ENCODE measurements at places on chromosomes 1 and 21.

DNA sequence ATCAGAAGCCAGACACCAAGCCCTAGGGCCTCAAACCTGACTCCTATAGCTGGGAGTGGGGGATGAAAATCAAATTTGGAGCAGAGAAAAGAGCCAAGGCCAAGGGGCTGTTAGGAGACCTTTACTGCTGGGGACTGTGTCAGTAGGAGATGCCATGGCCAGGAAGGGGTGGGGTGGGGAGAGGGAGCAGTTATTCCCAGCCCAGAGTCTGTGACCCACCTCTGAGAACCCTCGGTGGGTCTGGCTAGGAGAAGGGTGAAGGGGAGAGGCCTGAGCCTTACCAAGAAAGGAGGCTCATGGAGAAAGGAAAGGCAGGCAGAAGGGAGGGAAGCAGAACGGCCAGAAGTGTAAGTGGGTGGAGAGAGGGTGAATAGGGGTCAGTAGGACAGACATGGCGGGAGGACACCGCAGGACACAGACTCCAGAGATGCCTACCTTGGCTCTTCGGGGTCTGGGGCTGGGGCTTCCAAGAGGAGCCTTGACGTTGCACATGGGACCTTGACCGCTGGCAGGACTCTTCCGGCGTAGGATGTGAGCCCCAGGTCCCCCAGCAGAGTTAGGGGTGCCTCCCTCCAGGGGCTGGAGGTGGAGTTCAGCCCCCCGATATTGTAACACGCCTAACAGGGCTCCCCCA is 1.2 kb downstream of the ADAMTS4 start:
- no peak for DNase-seq

DNA sequence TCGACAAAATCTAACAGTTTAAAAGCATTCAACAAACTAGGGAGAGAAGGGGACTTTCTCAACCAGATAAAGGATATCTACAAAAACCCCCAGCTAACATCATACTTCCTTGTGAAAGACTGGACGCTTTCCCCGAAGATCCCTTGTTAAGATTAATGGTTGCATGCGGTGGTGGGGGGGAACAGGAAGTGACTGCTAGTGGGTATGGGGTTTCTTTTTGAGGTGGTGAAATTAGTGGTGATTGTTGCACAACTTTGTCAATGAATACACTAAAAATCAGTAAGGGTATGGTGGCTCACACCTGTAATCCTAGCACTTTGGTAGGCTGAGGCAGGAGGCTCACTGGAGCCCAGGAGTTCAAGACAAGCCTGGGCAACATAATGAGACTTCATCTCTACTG is 26.9 kb upstream of the EYA3 start:
- DNase-seq = no peak

GRCh38 chr1:110492573-110492972 is 26.4 kb downstream of the KCNA10 start:
- DNase-seq = no peak

DNA sequence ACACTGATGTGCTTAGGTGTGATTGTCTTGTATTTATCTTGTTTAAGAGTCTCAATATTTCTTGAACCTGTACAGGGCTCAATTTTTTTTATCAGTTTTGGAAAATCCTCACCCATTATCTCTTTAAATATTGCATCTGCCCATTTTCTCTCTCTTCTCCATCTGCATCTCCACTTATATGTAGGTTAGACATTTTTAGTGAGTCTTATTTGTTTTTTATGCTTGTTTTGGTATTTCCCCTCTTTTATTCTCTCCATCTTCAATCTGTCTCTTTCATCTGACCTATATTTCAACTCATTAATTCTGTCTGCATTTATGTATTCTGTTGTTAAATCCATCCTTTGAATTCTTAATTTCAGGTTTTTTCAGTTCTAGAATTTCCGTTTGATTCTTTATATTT is 32.9 kb upstream of the SHCBP1L start:
- no peak for DNase-seq

GRCh38 chr1:223338811-223339746 is 24.9 kb downstream of the SUSD4 start:
- DNase-seq = no peak

DNA sequence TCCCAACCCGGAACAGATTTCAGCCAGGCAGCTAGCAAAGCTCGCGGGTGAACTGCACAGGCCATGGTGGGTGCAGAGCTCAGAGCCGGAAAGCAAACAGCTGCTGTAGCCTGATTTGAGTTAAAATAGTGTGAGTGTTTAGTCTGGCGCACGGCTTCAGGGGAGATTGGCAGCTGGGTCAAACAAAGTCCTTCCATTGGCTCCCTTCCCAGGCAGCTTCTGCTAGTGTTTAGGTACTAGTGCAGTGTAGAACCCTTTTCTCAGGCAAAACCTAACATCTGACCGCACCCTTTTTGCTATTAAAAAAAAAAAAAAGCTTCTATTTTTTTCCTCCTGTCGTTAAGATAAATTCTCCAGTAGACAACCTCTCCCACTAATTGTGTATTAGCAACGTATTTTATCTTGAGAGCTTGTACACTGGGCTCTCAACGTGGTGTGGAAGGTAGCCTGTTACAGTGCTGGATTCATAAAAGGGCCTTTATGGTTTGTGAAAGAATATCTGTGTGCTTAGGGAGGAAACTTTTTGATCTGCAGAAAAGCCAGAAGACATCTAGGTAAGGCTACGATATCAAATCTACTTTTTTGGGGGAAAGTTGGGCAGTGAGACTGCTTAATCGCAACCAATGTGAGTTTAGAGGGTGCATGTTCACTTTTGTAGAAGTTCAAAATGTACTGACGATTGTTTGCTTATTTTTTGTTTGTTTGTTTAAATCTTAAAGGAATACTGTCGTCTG is 689.6 kb downstream of the USP25 start:
- DNase-seq = peak; percentile 70

GRCh38 chr1:229231754-229232119 is 39.2 kb upstream of the RAB4A start:
- DNase-seq = no peak

DNA sequence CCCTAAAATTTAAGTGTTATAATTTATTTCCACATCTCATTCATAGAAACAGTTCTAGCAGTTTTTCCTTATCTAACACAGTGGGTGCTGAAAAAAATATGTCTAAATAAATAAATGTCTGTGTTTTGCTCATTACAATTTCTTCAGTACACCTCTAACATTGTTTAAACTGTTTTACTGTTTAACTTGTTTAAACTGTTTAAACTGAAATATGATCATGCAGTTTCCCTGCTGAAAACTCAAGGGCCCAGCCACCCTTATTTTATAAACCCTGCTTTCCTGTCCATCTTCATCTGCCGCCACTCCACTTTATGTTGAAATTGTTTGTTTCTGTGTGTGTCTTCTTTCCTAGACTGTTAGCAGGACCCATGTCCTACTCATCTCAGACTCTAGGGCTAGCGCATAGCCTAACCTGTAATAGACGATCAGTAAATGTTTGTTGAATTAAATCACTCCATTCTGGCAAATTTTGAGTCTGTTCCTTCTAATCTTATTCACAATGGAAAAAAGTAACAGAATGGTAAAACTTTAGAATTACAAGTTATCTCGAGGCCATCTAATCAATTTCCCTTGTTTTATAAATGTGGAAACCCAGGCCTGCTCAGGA is 9.4 kb upstream of the PIK3C2B start:
- DNase-seq = no peak

GRCh38 chr1:116983678-116984077 is 17.9 kb upstream of the CD101 start:
- no peak for DNase-seq

- no peak for DNase-seq
These were observed 25.8 kb downstream of the PRDM2 start for GRCh38 chr1:13725714-13726175.

GRCh38 chr1:183077097-183077496 is 53.9 kb downstream of the LAMC1 start:
- no peak for DNase-seq

GRCh38 chr21:34669149-34669879 is 520 bp downstream of the CLIC6 start:
- DNase-seq = no peak

All from LNCaP clone FGC (cell line).